GM04503 (cell line): ENCODE measurements at places on chromosomes 7 and 10.

DNA sequence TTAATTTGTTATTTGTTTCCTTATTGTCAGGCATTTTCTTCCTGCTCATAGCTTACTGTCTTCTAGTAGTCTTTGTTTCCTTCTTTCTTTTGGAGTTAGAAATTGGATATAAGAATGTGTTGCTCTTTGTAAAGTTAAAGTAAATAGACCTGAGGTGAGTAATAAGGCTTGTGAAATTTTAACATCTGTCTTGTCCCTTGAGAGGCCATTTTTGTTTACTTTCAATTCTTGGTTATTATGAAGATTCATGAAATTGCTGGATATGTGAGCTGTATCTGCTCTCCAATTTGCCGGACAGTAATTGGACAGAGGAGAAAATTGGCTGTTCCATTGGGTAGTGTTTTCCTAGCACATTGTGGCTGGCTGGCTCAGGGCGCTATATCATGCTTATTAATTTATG, 260.7 kb downstream of the EXOC4 start:
- peak; percentile 11 for DNase-seq

- DNase-seq: no peak
Measured at GRCh38 chr10:110818311-110819256, 53.1 kb upstream of the PDCD4 start.

DNA sequence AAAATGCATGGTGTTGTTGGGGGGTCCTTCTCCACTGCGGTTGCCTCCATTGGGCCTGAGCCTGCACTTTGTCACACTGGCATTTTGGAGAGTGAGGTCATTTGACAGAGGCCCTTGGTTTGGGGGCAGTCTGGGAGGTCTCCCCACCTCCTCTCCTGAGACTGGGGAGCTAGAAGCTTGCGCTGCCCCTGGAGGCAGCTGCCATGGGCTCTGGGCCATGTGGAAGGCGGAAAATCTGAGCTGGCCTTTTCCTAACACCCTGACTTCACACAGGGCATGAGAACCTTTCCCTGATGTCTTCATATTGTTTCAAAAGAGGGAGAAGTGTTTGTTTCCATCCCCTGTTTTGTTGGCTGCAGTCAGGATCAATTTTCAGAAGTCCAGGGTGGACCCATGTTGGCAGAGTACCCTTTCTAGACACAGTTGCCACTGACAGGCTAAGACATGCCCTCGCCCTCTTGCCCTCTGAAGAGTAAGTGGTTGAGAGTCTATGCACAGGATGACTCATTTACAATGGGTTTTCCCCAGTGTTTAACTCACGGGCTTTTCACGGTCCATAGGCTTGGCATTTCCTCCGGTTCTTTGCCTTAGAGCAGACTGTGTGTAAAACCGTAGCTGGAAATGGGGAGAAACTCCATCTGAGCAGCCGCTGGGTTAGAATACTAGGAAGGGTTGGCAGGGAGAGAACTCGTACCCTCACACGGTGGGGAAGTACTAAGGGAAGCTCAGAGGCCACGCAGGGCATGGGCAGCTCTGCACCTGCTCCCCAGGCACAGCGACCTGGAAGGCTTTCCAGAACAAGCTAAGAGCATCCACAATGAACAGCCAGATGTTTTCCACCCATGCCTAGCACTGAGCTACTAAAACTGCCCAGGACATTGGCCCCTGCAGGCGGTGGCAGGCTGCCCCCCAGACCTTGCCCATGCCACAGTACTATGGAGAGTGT, 655.0 kb downstream of the SDK1 start:
- no peak for DNase-seq

GRCh38 chr7:141497391-141497790, 53.8 kb upstream of the AGK start:
- no peak for DNase-seq

DNA sequence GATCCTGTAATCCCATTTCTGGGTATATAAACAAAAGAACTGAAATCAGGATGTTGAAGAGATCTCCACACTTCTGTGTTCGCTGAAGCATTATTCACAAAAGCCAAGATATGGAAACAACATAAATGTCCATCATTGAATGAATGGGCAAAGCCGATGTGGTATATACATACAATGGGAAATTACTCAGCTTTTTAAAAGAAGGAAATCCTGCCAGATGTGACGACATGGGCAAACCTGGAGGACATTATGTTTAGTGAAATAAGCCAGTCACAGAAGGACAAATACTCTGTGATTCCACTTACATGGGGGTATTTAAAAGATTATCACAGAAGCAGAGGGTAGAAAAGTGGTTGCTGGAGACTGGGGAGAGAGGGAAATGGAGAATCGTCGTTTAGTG, 23.9 kb upstream of the FAM107B start:
- no peak for DNase-seq
